ENCODE measurements at places on chromosomes 3 and 15. TPM values are rescaled to one million over a fixed set of nuclear protein-coding genes. Genes with fewer than 3 reads are reported as not detected.

MAPK6 gene
- total RNA-seq = 197 TPM

PDCD10 gene
- 83.2 TPM for total RNA-seq

GRM2 gene
- total RNA-seq = under 0.01 TPM

ZXDC gene
- total RNA-seq = 23.3 TPM

PPP1R14D gene
- not detected for total RNA-seq

SMCO1 gene
- not detected for total RNA-seq

TIMP4 gene
- total RNA-seq = 2.6 TPM

ZNF620 gene
- 0.38 TPM for total RNA-seq

DUOXA2 gene
- not detected for total RNA-seq

SEMA6D gene
- 2.6 TPM for total RNA-seq

NR1I2 gene
- total RNA-seq = not detected

C3orf22 gene
- total RNA-seq = not detected

CLCN2 gene
- 2.1 TPM for total RNA-seq

TRIM71 gene
- total RNA-seq = not detected

HES1 gene
- total RNA-seq = 46.6 TPM

TXNRD3 gene
- total RNA-seq = 9.9 TPM

LTF gene
- total RNA-seq = under 0.01 TPM

SEMA3G gene
- total RNA-seq = under 0.01 TPM

KCNAB1 gene
- total RNA-seq = 0.38 TPM

IGSF11 gene
- 0.13 TPM for total RNA-seq

CCDC191 gene
- total RNA-seq = 1.6 TPM

CCR8 gene
- not detected for total RNA-seq

OXTR gene
- total RNA-seq = 0.53 TPM

CD80 gene
- not detected for total RNA-seq

CPNE9 gene
- not detected for total RNA-seq

TWF2 gene
- 57.7 TPM for total RNA-seq

CYP11A1 gene
- total RNA-seq = not detected

ROBO2 gene
- 0.26 TPM for total RNA-seq

ARGFX gene
- not detected for total RNA-seq

Measured in bronchial epithelial cell (primary cell).